ENCODE measurements at places on chromosomes 16 and 17.

DNA sequence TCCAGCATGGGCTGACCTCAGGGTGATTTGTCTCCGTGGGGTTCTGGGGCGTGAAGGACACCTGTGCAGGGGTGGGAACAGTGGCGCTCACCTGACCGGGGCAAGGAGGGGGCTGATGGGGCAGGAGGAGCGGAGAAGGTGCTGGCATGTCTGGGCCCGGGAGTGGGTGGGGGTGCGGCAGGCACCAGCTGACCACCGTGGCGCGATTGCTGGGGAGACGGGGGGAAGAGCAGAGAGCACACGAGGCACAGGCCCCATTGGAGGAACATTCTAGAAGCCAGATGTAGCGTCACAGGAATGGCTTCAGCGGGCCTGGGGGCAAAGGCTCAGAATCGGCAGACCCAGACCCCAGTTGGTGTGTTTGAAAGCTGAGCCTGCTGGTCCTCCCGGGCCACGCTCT is 12.1 kb downstream of the CACNA1H start:
- no peak for DNase-seq

GRCh38 chr17:65334406-65334805 is 197.2 kb downstream of the RGS9 start:
- DNase-seq = no peak

DNA sequence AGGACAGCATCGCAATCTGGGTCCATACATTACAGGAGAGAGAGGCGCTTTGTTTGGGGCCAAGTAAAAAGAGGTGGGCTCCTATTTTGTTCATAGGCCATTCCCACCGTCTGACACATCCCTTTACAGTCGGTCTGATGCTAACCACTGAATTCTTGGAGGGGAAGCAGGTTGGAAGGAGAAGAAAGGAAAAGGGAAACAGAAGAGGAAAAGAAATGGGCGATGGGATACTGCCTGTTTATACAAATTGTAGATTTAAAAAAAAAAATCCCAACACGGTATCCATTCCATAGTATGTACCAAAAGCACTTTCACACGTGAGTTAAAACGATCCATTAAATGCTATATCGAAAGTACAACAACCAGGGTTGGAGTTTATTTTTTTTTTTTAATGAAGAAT is 4.0 kb upstream of the ZFHX3 start:
- DNase-seq = no peak

- peak; percentile 62 for DNase-seq
These were observed at the start of gene TIMP2 for GRCh38 chr17:78925234-78925633. Gene TIMP2, minus strand, starts transcription at chr17:78925387. Its CDS starts 299 bp downstream, at chr17:78925088.

DNA sequence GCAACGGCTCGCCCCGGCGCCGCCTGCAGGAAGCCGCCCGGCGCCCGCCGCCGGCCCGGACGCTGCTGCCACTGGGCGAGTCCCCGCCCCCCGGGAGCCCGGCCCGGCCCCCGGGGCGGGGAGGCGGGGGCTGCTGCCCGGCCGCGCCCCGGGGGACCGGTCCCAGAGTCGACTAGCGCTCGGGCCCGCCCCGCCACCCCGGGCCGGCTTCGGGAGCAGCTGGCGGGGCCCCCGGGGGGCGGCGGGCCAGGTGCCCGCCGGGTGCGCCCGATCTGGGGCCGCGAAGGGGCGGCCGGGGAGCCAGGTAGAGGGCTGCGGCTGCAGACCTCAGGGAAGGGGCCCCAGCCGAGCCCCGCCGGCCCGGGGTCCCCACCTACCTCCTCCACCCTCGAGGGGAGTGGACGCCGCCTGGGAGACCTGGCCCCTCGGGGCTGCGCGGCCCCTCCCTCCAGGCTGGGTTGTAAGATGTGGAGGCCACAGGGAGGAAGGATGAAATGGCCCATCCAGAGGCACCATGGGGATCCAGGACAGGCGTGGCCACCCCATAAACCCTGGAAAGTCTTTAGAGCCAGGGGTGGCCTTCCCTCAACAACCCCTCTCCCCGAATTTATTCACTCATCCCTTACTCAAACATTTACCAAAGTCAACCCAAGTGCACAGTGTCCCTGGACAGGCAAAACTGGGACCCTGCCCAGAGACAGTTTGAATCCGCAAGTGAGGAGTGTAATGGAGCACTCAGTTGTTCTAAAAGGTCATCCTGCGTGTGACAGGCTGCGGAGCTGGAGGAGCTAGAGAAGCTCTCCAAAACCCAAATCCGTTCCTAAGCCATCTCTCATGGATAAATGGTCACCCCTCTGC is at the start of gene CDYL2:
Gene CDYL2 (minus strand): TSS at position 73 of the 858 bp plus-strand sequence. CDS start 425 bp downstream, outside the sequence.
- DNase-seq = peak; percentile 19

GRCh38 chr17:64178011-64178825 is 48.3 kb upstream of the ERN1 start:
- DNase-seq = no peak

DNA sequence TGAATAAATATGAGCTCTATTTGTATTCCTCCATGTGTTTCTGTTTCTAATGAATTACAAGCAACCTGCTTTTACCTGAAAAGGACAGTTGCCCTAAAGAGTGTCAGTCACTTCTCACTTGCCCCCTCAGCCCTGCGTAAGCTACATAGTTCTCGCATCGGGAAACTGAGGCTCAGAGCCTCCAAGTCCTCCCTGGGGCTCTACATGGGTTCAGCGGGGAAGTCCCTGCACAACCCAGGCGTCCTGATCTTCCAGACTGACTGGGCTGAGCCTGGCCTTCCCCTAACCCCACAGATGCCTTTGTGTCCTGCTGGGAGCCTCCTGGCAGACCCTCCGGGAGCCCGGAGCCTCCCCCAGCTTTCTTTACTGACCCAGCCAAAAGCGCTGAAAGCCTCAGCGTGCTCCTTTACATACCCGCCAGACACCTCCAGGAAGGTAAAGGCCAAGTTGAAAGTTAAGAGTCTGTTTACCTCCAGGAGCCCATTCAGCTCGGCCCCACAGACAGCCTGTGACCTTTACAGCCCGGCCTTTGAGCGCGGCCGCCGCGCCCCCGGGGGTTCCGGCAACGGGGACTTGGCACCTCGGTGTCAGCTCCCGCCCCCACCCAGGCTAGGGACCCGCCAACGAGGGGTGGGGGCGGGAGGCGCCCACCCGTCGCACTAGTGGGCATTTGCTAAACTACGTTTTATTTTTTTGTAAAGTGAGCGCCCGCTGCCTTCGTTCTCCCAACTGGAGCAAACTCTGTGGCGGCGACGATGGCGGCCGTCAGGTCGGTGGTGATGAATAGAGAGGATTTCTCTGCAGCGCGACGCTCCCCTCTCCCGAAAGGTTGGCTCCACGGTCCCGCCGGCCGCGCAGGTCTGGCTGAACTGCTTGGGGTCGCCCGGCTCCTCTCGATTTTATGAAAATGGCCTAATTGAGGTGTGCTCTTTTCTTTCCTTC is 4.4 kb upstream of the HOXB13 start:
- DNase-seq = no peak

DNA sequence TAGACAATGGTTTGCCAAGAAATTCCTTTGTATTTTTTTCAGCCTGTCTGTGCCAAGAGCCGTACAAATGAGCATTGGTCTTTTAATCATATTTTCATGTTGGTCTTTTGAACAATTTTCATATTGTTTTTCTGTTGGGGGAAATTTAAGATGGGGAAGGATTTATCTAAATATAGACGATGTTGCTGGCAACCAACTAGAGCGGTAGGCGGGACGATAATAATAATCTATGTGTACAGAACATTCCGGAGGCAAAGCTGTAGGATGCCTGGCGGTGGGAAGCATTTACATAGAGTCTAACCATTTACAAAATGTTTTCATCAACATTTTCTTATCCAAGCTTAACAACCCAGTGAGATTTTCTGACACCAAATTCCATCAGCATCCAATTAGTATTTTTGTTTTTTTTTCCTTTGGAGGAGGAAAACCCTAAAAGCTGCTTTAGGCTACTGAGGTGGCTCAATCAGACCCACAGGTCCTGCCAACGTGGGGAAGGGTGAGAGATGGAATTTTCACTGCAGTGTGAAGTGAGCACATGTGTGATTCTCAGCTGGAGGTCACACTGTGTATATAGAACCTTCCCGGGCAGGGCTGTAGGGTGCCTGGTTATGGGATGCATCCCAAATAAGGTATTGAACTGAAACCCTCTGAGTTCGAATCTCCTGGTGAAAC is 11.7 kb upstream of the SEC14L1 start:
- no peak for DNase-seq

DNA sequence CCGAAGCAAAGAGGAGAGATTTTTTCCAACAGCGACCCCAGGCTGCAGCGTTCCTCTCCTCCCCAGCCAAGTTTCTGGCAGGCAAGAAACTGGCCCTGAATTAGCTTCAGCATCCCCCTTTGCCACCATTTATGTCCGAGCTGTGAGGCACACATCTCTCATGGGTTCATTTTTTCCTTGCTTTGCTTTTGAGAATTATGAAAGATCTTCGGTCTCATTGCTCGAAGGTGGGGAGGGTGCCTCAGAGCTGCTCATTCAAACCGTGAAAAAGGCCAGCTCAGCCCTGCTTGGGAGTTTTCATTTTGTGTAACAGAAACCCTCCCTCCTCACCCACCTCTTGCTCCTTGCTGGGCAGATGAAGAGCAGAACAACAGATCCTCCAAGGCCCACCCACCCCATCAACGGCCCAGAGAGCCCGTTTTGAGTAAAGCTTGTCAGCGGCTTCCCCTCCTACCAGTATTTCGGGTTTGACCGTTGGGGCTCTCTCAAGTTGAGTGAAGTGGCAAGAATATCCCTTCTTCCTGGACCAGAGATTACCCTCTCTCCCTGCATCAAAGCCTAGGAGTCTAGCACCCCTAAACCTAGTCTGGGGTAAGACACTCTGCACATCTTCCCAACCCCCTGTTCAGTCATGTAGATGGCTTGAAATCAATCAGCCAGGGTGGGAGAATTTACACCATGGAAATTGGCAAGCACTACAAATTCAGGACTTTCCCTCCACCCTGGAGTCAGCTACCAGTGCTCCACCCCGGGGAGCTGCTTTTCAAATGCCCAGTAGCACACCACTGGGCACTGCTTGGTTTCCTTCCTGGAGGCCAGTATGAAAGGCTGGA is 1.8 kb downstream of the CCR7 start:
- DNase-seq = peak; percentile 85

GRCh38 chr17:76909971-76910760 is 42.0 kb downstream of the MGAT5B start:
- no peak for DNase-seq

Measured in T-helper 1 cell (primary cell).